Muscle of back (tissue), 13 donors: ENCODE measurements at places on chromosomes 6 and 20.

GRCh38 chr6:1612974-1613306, 3.2 kb downstream of the FOXC1 start:
- DNase-seq = no peak

DNA sequence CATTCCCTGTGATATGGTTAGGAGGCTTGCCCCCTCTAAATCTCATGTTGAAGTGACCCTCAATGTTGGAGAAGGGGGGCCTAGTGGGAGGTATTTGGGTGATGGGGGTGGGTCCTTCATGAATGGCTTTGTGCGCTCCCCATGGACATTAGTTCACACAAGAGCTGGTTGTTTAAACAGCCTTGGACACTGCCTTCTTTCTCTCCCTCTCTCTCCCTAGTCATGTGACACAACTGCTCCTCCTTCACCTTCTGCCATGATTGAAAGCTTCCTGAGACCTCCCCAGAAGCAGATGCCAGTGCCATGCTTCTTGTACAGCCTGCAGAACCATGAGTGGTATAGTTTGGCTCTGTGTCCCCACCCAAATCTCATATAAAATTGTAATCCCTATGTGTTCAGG, 117.2 kb upstream of the SLC22A16 start:
- DNase-seq = no peak

DNA sequence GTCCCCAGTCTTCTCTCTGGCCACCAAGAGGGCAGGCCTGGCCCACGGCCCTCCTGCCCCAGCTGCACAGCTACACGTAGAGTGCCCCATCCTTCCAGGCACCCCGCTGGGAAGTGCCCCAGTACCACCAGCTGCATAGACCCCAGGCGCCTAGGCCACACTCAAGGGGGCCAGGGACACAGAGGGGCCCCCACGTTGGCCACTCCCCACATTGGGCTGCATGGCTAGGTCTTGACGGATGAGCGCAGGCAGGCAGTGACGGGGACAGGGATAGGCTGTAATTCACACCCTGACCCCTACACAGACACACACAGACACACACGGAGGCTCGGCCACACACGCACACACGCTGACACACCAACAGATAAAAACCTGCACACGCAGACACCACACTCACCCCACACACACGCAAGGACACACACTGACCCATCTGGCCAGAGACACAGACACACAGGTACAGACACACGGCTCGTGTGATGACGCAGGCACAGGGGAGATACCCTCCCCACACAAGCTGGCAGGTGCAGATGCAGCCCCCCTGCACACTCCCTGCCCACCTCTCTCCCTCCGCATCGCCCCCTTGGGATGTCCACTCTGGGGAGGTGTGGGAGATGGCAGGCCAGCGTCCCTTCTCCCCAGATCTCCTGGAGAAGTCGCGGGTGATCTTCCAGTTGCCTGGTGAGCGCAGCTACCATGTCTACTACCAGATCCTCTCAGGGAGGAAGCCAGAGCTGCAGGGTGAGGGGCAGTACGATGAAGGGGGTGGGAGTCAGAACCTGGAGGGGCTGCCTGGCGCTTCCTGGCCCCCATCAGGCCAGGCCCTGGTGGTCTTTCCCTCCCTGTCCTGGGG, 30.0 kb downstream of the MYH7B start:
- no peak for DNase-seq

DNA sequence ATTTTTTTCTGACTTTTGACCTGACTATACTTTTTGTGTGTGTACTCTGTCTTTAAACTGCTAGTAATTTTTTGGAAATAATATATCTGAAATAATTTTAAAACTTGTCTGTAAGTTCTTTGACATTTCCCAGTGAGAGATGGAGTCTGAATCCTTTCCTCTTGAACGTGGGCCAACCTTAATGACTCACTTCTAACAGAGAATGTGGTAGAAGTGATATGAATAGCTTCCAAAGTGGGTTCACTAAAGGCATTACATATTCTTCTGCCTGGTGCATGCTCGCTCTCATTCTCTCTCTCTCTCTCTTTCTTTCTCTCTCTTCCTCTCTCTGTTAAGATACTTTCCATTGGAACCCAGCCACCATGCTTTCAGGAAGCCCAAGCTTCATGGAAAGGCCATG, 108.7 kb upstream of the FERMT1 start:
- no peak for DNase-seq

DNA sequence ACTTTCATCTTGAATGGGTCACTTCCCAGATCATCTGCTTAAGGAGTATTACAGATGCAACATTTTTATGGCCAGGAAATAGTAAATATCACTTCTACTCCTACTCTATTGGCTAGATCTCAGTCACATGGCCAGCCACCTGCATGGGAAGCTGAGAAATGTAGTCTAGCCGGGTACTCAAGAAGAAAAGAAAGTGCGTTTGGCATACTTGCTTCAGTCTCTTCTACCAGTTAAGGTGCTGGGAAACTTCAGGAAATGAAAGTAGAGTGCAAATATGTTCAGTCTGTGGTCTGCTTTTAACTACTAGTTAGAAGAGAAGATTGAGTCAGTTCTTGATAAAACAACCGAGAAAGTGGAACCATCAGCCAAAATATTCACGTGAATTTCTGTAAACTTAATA, 129.2 kb downstream of the PDSS2 start:
- DNase-seq = no peak

GRCh38 chr6:111980143-111980542, 73.8 kb upstream of the CCN6 start:
- DNase-seq = no peak

GRCh38 chr6:165040440-165040839, 269.0 kb downstream of the C6orf118 start:
- DNase-seq = no peak

- peak; percentile 44 for DNase-seq
Measured at GRCh38 chr6:167350731-167351655, 26.1 kb downstream of the TTLL2 start.

DNA sequence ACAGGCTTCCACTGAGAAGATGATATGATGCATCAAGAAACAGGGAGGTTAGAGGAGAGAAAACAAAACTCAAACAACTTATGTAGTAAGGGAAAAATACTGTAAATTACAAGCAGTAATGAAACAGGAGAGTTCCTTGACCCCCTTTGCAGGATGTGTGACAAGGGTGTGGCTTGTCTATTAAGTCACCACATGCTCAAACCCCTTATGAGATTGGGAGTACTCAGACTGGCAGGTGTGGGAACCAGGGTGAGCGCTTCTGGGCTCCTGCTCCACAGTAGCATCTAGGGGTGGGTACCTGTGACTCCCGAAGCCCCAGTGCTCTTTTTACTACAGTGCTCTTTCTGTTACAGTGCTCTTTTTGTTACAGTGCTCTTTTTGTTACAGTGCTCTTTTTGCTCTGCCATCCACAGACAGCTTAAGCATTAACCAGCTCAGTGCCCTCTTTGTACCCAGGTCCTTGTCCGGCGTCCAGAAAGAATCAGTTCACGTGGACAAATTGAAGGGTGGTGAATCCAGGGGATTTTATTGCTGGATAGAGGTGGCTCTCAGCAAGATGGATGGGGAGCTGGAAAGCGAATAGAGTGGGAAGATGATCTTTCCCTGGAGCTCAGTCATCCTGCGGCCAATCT, 28.7 kb downstream of the OLIG3 start:
- DNase-seq = no peak

DNA sequence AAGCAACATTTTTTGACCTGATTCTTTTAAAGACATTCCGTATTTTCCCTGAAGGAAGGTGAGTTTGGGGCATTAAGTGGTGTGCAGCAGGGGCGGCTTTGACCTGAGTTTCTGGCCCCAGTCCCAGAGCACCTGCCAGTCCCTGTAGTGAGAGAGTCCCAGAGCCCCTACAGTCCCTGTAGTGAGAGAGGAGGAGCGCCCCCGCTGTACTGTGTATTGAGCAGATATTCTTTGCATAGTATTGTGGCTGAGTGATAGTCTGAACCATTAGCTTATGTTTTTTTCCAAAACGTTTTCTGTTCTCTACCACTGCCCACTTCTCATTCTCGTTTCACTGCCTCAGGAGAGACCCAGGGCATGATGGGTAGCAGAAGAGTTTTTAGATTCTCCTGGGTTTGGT, 17.2 kb upstream of the SH3BGRL2 start:
- DNase-seq = no peak

- DNase-seq = no peak
Measured at GRCh38 chr6:3571836-3572235, 115.0 kb upstream of the SLC22A23 start.

- peak; percentile 99 for DNase-seq
Measured at GRCh38 chr20:51562332-51563173, 20.0 kb upstream of the NFATC2 start.

DNA sequence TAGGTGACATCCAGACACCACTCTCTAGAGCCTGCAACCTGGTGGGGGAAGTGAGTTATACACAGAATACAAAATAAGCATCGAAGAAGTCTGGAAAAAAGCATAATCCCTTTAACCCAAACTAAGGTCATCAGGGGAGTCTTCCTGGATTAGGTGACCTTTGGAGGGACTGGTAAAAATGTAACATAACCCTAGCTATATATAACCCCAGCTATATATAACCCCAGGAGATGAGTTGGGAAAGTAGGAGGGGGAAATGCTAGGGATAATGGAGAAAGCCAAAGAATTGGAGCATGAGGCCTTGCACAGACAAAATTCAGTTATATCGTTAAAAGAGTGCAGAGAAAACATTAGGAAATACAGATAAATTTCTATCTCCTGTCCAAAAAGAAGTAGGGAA, 164.8 kb downstream of the QRSL1 start:
- no peak for DNase-seq
